ENCODE measurements at places on chromosomes 16 and 17. TPM values are rescaled to one million over a fixed set of nuclear protein-coding genes. Genes with fewer than 3 reads are reported as not detected.

DNA sequence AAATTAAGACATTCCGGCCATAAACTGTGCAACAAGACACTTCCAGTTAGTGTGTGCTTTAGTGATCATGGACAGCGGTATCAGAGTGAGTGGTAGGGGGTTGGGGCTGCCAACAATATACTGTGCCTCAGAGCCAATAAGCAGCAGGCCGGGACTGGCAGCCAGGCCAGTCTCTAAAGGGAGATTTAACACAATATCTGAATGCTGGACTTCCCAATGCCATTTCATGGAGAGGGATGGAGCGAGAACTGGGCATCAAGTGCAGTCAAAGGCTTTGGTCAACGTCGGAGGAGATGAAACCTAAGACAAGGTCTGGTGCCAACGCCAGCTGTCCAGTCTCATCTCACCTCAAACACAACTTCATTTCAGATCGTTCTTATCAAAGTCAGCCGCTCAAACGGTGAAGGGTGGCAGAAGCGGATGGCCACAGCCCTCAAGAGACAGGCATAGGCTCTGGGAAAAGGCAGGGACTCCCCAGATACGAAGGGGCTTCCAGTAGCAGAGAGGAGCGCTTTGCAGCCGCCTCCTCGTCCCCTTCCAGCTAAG lies 935 bp downstream of the USP32 start:
- H3K4me1 ChIP-seq, result peaks cover 17% of the 10 kb centered on the region
- DNase-seq, result peak; percentile 19
- H3K27me3 ChIP-seq, result peaks cover 14% of the 10 kb centered on the region
- peak overlapping the region; percentile 81 for H3K27ac ChIP-seq
- peak overlapping the region; percentile 94 for H3K4me3 ChIP-seq

- peaks cover 6% of the 10 kb centered on the region for H3K27me3 ChIP-seq
- H3K36me3 ChIP-seq, result no peaks in the 10 kb centered on the region
- no peak for DNase-seq
- H3K4me1 ChIP-seq, result peaks cover 12% of the 10 kb centered on the region
Observed at GRCh38 chr17:80523054-80523744, 21.4 kb upstream of the RPTOR start.

KRT33B gene
- 0.61 TPM for total RNA-seq

TMEM114 gene
- not detected for total RNA-seq

GRCh38 chr17:44645341-44645740 lies 10.9 kb upstream of the MEIOC start:
- no peak overlapping the region for H3K4me3 ChIP-seq
- H3K4me1 ChIP-seq, result no peaks in the 10 kb centered on the region
- H3K27ac ChIP-seq, result no peak overlapping the region
- no peak for DNase-seq
- no peaks in the 10 kb centered on the region for H3K27me3 ChIP-seq

Data from glutamatergic neuron (in vitro differentiated cells).